CD4-positive, alpha-beta T cell (primary cell): ENCODE measurements at places on chromosomes 5 and 9.

- no peak for DNase-seq
Measured at GRCh38 chr5:174172152-174172551, 126.6 kb downstream of the NSG2 start.

- no peak for DNase-seq
Measured at GRCh38 chr5:143041972-143042770, 272.0 kb downstream of the ARHGAP26 start.

- DNase-seq, result no peak
Measured at GRCh38 chr9:123637945-123638634, 282.1 kb downstream of the CRB2 start.

GRCh38 chr9:114205171-114206015, 50.1 kb downstream of the COL27A1 start:
- DNase-seq, result no peak

DNA sequence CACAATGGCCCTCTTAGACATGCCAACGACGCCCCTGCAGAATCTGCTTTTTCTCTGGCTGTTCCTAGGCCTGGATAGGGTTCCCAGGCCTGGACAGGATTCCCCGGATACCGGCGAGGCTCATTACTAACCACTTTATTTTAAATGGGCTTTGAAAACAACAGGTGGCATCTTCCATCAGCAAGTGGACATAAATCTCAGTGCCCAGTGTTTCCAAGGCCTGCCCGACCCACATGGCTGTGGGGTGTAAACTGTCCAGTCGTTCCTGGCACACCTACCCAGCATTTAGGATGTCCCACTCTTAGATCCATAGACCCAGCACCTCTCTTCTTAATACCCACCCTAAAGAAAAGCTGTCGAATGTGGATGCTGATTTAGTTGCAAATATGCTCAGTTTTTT, 896 bp downstream of the CMBL start:
- no peak for DNase-seq

- DNase-seq, result no peak
Measured at GRCh38 chr5:59207401-59207800, 624.5 kb downstream of the RAB3C start.

GRCh38 chr5:123215929-123216702, 127.1 kb downstream of the PRDM6 start:
- DNase-seq, result no peak
